ENCODE measurements at places on chromosomes 2 and 18.

- no peak for DNase-seq
These were observed 64.0 kb downstream of the BOD1L2 start for GRCh38 chr18:57210716-57211411.

DNA sequence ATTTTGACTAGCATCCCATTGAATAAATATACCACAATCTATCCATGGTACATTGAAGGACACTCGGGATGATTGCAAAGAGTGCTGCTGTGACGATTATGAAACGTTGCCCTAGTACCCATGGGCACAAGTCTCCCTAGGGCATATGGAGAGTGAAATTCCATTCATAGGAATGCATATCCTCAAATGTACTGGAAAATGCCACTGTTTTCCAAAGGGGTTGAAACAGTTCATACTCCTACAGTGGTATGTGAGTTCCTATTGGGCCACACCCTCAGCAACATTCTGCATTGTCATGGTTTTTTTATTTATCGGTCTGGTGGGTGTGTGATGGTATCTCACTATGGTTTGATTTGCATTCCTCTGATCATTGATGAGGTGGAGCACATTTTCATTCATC, 130.6 kb downstream of the TWIST2 start:
- DNase-seq = no peak

- DNase-seq = no peak
These were observed 146.8 kb upstream of the PXDN start for GRCh38 chr2:1891147-1891546.

- no peak for DNase-seq
These were observed 32.6 kb downstream of the BIN1 start for GRCh38 chr2:127074358-127074757.

DNA sequence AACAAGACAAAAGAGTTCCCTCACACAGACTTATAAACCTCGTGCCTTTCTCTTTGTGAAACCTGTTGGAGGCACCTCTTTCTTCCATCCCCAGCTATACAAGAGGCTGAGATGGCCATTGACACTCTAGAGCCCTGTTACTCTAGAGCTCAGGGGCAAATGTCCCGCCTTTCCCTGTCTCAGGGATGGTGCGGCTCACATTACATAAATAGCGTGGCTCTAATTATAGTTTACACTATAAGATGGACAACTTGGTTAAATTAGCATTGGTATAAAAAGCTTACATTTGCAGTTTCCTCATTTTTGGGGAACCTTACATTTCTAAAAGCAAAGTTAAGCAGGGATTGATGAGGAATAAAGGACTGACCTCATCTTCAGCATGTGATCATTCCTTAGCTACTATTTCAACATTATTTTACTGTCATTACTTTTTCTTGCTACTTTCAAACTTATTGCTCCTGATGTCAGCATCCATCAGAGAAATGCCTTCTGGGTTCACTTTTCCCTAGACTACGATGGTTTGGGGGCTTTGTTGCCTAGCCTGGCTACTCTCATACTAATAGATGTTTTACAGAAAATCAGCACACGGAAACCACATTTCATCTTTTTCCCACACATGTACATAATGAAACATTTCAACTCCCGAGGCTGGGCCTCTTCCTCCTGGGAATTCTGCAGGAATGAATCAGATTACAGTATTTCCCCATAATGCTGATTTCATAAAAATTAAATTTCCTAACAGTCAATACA, 40.4 kb downstream of the FTCDNL1 start:
- DNase-seq = peak; percentile 74

DNA sequence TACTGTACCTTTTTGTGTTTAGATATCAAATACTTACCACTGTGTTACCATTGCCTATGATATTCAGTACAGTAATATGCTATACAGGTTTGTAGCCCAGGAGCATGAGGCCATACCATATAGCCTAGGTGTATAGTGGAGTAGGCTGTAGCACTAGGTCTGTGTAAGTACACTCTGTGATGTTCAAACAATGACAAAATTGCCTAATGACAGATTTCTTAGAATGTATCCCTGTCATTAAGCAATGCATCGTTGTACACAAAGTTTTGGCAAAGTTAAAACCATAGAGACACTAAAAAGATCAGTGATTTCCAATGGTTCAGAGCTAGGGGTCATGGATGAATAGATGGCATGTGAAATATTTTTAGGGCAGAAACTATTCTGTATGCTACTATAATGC, 415.5 kb downstream of the NCKAP5 start:
- no peak for DNase-seq

DNA sequence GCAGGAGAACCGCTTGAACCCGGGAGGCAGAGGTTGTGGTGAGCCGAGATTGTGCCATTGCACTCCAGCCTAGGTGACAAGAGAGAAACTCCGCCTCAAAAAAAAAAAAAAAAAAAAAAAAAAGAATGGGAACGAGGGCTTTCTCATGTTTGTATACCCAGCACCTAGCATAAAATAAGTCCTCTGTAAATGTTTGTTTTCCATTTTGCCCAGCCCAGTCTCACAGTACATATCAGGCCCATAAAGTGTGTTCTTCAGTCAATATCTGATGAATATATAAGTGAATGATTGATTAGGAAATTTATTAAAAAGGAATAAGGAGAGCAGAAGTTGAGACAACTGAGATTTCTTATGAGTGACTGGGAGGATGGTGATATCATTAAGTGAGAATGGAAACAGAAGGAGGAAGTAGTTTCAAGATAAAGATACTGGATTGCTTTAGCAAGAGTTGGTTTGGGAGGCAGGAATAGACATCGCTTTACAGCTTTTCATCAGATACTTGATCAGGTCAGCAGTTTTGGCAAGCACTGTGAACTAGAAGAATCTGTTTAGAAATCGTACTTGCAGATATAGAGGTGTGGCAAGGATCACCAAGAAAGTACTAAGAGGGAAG, 327.5 kb downstream of the KIAA1328 start:
- no peak for DNase-seq

DNA sequence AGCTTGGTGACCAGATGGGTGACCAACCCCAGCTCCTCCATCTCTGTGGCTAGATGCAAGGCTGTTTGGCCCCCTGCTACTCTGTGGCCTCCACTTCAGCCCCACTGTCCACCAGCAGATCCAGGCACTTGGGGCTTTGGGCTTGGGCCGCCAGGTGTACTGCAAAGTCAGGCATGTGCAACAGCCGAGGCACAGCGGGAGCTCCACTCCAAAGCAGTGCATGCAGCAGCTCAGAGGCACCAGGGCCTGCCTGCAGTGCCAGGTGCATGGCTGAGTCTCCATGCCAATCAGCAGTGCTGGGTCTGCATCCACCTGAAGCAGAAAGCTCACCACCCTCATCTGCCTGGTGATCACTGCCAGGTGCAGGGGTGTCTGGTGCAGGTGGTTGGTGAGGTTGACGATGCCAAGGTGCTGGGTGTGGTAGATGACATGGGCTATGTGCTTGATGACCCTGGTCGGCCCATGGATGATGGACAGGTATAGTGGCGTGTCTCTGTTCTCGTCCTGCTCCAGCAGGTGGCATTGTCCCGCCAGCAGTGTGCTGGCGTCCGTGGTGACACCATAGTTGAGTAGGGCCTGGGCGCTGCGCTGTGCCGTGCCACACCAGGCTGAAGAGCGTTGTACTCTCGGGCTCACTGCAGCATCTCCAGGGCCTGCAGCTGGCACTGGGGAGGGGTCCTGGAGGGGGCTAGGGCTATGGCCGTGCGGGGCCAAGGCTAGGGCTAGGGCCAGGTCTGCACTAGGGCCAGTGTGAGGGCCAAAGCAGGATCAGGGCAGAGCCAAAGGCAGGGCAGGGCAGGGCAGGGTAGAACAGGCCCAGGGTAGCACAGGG, 1.0 kb upstream of the ANKRD62 start:
- DNase-seq = no peak

GRCh38 chr18:51630706-51631105, 433.2 kb upstream of the MEX3C start:
- DNase-seq = no peak

DNA sequence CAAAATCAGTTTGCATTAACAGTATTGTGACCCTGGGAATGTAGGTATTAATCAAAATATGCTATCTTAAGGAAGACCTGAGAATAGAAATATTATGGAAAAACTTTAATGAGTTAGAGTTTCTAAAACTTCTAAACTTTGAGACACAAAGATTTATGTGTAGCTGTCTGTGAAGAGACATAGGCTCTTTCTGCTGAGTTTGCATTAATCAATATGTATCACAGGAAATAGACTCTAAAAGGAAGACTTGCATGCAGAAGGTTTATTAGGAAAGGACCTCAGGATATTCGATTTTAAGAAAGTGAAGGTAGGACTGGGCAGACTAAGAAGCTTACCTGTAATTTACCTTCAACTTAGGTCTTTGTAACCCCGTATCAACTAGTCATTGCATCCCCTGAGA, 494.8 kb upstream of the NRXN1 start:
- DNase-seq = no peak

DNA sequence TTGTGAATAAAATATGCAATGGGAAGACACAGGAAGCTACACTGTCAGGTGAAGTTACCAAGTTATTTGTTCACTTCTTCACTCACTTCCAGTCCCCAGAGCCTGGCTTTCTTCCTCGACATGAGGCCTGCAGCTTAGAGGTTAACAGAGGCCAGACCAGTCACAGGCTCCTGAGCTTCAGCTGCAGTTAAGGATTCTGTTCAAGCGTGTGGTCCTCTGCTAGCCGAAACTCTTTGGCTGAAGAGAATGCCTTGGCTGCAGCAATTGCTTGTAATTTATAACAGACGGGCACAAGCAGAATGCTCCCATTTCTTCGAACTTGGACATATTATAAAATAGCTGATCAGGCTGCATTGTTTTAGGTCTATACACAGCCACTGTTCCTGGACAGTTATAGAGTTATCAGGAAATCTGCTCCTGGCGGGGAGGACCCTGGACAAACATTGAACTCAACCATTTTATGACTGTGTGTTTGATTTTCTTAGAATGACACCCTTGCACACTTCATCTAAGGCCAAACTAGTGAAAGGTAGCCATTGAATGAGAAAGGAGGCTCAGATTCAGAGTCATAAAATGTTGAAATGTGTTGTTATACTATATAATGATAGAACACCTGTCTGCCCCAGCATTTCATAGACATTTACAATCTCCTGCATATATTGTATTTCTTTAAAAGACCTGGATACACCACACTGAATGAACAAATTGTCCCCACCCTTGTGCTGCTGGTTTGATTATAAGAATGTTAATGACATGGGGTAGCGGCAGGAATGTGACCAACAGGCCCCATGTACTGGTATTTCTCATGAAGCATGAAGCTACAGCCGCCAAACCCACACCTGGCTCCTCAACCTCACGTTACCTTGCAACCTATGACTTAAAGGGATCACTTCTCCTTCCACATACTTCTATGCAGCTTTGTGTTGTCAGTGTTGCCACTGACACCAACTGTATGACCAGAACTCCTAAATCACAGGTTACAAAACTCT, 153.6 kb downstream of the TDRD15 start:
- DNase-seq = no peak

GRCh38 chr18:8754995-8755960, 49.9 kb downstream of the MTCL1 start:
- peak; percentile 54 for DNase-seq

GRCh38 chr2:30612371-30612770, 165.3 kb downstream of the LCLAT1 start:
- no peak for DNase-seq

- DNase-seq = no peak
These were observed 314.0 kb upstream of the ID2 start for GRCh38 chr2:8367833-8368232.

DNA sequence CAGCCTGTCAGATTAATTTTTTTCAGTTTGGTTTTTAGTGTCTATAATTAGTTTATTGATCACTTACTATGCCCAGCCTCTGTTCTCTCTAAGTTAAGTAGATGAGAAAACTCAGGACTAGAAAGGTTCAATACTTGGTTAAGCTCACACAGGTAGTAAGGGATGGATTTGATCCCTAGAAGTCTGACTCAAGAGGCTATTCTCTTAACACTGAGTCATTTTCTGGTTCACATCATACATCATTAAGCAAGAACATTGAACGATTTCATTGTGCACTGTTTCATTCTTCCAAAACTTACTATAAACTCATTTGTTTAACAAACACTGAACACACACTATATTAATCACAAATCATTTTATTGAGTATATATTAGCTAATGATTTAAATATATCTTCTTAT, 54.1 kb upstream of the SLC38A11 start:
- no peak for DNase-seq

GRCh38 chr2:63334910-63335309, 253.4 kb downstream of the WDPCP start:
- no peak for DNase-seq

DNA sequence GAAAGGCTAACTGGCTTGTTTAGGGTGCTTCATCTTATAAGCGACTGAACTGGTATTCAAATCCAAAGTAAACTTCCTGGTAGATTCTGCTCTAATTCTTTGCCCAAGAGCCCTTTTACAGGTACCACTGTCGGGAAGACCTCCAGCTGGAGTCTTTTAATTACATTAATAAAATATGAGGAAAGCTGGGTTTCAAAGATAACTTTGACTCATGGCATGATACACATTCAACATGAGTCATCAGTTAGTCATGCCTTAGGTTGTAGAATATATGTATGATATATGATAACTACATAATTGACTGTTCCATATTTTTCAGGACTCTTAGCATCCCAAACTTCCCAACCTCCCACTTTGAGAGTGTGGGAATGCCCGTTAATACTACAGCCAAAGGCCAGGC, 32.3 kb downstream of the ZCCHC2 start:
- no peak for DNase-seq

- no peak for DNase-seq
These were observed 324.3 kb upstream of the PKDCC start for GRCh38 chr2:41723526-41723925.

- DNase-seq = no peak
These were observed 635.0 kb upstream of the FANCL start for GRCh38 chr2:58876126-58876525.

GRCh38 chr18:61241260-61241853, 91.9 kb upstream of the CDH20 start:
- DNase-seq = no peak

GRCh38 chr2:239399921-239400595, 762 bp downstream of the HDAC4 start:
- no peak for DNase-seq

DNA sequence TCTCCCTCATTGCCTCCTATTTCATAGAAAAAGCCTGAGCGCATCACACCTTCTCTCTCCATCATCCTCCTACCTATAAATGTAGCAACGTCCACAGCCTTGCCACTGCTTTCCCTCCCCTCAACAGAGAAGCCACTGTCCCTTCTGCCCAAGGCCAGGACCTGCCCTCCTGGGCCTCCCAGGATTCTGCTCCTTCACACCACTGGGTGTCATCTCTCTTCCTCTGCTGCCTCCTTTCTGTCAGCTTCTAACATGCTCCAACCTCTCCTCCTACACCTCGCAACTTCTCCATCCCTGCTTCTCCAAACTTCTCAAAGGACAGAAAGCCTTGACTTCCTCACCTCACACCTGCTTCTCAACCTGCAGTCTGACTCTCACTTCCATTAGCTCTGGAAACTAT, 21.2 kb upstream of the ME2 start:
- DNase-seq = no peak

DNA sequence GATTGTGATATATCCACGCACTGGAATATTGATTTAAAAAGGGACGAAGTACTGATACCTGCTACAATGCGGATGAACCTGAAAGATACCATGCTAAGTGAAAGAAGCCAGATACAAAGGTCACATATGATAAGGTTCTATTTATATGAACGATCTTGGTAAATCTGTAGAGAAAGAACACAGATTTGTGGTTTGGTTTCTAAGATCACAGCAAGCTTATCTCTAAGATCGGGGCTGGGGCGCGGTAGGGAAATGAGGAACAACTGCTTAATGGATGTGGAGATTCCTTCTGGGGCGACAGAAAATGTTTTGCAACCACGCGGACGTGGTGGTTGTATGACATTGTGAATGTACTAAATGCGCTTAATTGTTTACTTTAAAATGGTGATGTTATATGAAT, 60.1 kb downstream of the NEDD4L start:
- no peak for DNase-seq
